ENCODE measurements at places on chromosomes 1 and 21. TPM values are rescaled to one million over a fixed set of nuclear protein-coding genes. Genes with fewer than 3 reads are reported as not detected.

MFN2 gene
- total RNA-seq, result 88.1 TPM

DNA sequence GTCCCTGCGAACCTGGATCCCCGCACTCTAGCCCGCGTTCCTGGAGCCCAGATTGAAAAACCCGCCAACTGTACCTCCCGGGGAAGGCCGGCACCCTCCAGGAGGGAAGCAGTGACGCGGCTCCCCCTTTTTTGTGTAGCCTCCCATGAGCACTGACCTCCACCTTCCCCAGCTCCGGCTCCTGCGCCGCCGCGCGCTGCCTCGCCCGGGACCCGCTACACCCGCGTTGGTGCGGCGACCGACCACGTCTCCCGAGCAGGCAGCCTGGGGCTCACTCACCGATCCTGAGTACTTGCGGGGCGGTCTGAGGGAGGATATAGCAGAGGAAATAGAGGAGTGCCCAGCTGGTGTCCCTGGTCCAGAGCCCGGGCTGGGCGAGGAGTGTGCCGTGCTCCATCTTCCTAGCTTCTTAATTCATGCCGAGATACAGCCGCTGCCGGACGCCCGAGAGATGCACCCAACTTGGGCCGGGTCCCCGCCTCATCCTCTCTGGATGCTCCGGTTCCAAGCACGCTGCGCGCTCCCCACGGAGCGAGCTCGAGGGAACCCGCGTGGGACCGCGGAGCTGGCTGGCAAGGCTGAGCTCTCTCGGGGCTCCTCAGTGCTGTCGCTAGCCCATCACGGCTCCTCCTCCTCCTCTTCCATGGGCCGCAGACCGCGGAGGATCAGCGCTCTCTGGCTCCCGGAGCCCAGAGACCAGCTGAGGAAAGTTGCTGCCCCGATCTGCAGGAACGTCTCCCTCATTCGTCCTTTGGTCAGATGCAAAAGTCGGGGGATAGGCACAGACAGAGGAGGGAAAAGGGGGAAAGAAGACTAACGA, 482 bp downstream of the GRIK1 start:
- no peak for DNase-seq

GRCh38 chr1:220767312-220768125, 19.2 kb upstream of the MTARC1 start:
- DNase-seq, result no peak

GRCh38 chr1:83034851-83035250, 964.1 kb downstream of the TTLL7 start:
- no peak for DNase-seq

DNA sequence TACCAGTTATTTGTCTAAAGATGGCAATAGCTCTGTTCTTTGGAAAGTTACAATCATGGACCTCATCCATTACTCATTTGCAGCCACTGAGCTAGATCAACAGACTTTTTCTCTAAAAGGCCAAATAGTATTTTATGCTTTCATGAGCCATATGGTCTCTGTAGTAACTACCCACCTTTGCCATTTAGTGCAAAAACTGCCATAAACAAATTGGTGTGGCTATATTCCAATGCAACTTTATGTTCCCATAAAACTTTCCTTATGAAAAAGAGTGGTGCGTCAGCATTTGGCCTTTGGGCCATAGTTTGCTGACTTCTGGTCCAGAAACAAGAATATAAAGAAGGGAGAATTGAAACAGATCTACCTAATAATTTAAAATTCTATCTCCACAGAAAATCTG, 20.1 kb upstream of the KCTD3 start:
- DNase-seq, result no peak

GRCh38 chr1:109979489-109980091, 5.0 kb upstream of the AHCYL1 start:
- DNase-seq, result no peak

GRCh38 chr1:206575165-206575893, 36.9 kb downstream of the EIF2D start:
- DNase-seq, result peak; percentile 64

DNA sequence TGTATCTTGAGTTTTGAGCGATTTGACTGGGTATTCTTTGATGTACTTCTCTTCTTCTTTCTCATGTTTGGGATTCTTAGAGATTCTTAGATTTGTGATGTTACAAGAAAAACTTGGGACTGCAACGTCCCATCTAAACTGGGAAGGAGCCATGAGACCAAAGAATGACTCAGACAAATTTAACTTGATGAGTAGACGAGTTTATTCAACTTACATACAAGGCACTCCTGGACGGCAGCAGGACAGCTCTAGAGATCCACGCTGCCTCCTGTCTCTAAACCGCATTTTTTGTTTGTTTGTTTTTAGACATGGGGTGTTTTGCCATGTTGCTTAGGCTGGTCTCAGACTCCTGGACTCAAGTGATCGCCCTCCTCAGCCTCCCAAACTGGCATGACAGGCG, 137.1 kb downstream of the PIK3R3 start:
- DNase-seq, result no peak

DNA sequence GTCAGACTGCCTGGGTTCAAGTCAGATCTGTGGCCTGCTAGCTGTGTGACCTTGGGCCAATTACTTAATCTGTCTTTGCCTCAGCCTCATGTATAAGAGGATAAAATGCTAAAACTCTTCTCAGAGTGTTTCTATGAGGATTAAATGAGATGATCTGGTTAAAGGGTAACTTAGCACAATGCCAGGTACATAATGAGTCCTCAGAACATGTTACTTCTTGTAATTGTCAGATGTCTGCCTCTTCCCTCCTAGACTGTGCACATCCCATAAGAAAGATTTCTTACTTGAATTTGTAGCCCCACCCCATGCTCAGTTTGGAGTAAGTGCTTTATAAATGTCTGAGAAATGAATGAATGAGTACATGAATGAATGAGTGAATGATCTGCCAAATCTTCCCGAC, 34.6 kb upstream of the HIVEP3 start:
- no peak for DNase-seq

DNA sequence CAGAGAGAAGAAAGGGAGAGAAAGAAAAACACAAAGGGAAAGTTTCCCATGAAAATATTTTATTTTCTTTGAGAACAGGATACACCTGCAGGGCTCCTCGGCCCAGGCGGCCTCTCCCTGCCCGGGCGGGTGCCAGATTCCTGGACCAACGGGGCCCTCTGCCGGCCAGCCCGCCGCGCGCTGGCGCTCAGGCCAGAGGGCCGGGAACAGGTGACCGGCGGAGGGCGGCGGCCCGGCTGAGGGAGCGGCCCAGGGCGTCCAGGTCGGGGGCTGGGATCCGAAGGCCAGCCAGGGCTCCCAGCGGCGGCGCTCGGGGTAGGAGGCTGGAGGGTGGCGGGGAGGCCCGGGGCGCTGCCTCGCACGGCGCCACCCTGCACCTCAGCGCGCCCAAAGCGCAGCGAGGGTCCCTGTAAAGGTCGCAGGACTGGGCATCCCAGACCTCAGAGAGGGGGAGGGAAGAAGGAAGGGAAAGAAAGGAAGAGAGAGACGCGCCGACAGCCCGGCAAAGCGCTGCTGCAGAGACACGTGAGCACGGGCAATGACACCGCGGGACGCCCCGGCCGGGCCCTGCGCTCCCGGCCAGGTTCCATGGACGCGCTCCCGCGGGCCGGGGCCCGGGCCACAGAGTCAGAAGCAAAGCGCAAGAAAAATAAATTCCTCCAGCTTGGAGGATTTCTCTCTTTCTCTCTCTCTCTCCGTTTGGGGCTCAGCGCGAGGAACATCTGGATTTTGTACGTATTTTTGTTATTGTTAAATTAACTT, 927 bp downstream of the WNT9A start:
- peak; percentile 31 for DNase-seq

- DNase-seq, result no peak
Observed at GRCh38 chr21:42357307-42357706, 6.5 kb upstream of the TFF2 start.

S1PR1 gene
- total RNA-seq, result 42.5 TPM

CHI3L1 gene
- not detected for total RNA-seq

- DNase-seq, result no peak
Observed at GRCh38 chr1:32902535-32902920, 1.3 kb upstream of the TMEM54 start.

GRCh38 chr1:21175324-21175669, 1.4 kb downstream of the EIF4G3 start:
- DNase-seq, result no peak

SLAMF9 gene
- total RNA-seq, result not detected

- no peak for DNase-seq
Observed at GRCh38 chr21:28699596-28700259, 292.9 kb downstream of the LTN1 start.

- no peak for DNase-seq
Observed at GRCh38 chr1:176444286-176444685, 18.7 kb upstream of the PAPPA2 start.

GRCh38 chr21:38244407-38244787, 12.4 kb upstream of the KCNJ15 start:
- no peak for DNase-seq

SEC16B gene
- not detected for total RNA-seq

- no peak for DNase-seq
Observed at GRCh38 chr1:231605149-231606100, 21.2 kb upstream of the DISC1 start.

- no peak for DNase-seq
Observed at GRCh38 chr1:108817016-108817415, 39.9 kb downstream of the AKNAD1 start.

EPS8L3 gene
- total RNA-seq, result not detected

ENAH gene
- total RNA-seq, result 0.05 TPM

GRCh38 chr1:183953031-183953430, 84.5 kb downstream of the COLGALT2 start:
- no peak for DNase-seq

GRCh38 chr1:212062832-212063438, 27.4 kb downstream of the DTL start:
- no peak for DNase-seq

OR2T35 gene
- total RNA-seq, result not detected

DNA sequence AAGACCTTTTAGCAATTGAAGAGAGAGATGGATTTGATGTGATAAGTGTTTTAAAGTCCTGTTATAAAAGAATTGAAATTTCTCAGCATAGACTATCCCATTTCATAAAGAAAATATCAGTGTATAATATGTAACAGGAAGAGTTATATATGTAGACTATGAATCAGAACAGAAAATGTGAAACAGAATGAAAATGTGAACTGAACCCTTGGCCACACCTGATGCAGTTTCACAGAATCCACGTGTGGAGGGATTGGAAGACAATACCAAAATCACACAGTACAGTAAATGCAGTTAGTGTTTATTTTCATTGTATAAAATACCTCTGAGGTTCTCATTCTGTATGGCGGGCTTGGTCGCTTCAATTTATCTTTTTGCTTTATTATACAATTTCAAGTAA, 9.9 kb upstream of the SLAMF1 start:
- DNase-seq, result no peak

- DNase-seq, result no peak
Observed at GRCh38 chr1:190497565-190497964, 19.9 kb upstream of the BRINP3 start.

DNA sequence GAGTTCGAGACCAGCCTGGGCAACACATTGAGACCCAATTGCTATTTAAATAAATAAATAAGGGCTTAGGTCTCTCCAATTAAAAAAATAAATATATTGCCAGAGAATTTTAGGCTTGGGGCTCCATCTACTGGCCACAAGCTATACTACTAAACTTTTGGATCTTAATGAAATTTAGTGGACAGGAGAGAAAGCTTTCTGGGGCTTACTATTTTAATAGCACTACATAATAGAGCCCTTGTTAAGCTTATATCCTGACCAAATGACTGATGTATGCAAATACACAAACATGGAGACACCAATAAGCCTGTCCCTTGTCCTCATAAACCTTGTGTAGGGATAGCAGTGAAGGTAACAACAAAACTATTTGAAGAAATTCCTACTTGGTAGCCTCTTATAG, 18.4 kb downstream of the CCT3 start:
- no peak for DNase-seq

SMIM1 gene
- total RNA-seq, result 1.0 TPM

- DNase-seq, result no peak
Observed at GRCh38 chr1:21659924-21660326, 9.2 kb downstream of the RAP1GAP start.

DNA sequence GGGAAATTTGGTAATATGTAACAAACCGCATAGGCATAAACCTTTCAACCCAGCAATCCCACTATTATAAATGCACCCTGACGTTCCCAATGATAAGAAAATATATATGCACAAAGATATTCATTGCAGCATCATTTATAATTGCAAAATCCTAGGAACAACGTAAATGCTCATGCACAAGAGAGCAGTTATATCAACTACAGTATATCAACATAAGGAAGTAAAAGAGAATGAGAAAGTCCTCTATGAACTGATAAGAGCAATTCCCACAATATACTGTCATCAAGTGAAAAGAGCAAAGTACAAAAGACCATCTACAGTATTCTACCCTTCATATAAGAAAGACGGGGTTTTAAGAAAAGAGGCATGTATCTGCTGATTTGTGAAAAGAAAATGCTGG, 229.9 kb downstream of the SLC45A1 start:
- no peak for DNase-seq

RGS5 gene
- total RNA-seq, result 4.4 TPM

LRRC71 gene
- total RNA-seq, result not detected

DNA sequence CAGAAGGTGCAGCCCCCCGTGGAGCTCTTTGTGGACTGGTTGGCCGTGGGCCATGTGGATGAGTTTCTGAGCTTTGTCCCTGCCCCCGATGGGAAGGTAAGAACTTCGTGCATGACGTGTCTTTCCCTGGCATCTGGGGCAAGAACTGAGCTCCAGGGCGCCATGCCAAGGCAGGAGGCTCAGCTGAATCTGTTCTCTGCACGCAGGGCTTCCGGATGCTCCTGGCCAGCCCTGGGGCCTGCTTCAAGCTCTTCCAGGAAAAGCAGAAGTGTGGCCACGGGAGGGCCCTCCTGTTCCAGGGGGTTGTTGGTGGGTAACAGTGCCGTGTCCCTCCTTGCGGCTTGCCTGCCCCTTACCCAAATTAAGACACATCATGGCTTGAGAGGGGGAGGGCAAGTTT, 27.7 kb downstream of the PADI3 start:
- DNase-seq, result no peak

GRCh38 chr1:53938136-53938830, 7.2 kb downstream of the IFT25 start:
- no peak for DNase-seq

- no peak for DNase-seq
Observed at GRCh38 chr1:201565024-201565730, 26.2 kb downstream of the NAV1 start.

DNA sequence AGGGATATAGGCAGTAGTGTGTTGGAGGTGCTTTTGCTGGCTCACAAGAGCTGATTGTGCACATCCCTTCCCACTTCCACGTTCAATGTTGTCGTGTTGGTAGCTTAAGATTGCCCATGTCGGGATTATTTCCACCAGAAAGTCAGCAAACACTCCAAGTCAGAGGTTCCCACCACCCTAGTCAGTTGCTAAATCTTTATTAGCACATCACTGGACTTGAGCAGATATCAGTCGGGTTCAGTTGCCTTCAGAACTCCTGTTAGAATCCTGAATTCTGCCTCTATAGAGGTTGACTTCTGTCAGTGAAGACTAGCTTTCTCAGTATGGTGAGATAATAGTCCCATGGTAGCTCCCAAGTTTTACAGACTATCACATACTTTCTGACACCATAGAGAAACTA, 10.5 kb downstream of the AGL start:
- no peak for DNase-seq

GRCh38 chr21:29121759-29122158, 8.7 kb upstream of the MAP3K7CL start:
- DNase-seq, result no peak

All from activated T-helper 1 cell treated with anti-CD3 and anti-CD28 coated beads, Interleukin-12 subunit alpha, Interleukin-12 subunit beta, Interleukin-2, Interleukin-4 antibody, amounts not matched to agents 30 ng/mL and 10 ng/mL and 1 ng/mL, durations not matched to agents 14 hours and 24 hours and 36 hours (primary cell).